ENCODE measurements at places on chromosomes 7 and 10.

DNA sequence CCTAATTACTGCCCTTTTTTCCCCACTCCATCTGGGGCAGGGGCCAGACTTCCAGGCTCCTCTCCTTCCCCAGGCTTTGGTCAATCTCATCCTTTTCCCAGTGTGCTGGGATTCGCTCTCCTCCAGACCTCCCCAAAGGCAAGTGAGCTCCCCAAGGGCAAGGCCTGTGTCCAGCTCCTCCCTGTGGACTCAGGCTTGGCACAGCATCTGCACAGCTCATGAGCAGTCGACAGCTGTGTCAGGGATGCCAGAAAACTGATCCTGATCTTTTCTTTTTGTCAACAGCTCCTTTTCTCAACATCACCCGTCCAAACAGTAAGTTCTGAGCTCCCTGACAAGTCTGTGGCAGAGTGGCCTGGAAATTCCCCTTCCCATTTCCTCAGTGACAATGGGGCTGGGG, 67.1 kb downstream of the C10orf120 start:
- DNase-seq = no peak

- no peak for DNase-seq
Observed at GRCh38 chr10:93628858-93629257, 16.5 kb downstream of the PDE6C start.

DNA sequence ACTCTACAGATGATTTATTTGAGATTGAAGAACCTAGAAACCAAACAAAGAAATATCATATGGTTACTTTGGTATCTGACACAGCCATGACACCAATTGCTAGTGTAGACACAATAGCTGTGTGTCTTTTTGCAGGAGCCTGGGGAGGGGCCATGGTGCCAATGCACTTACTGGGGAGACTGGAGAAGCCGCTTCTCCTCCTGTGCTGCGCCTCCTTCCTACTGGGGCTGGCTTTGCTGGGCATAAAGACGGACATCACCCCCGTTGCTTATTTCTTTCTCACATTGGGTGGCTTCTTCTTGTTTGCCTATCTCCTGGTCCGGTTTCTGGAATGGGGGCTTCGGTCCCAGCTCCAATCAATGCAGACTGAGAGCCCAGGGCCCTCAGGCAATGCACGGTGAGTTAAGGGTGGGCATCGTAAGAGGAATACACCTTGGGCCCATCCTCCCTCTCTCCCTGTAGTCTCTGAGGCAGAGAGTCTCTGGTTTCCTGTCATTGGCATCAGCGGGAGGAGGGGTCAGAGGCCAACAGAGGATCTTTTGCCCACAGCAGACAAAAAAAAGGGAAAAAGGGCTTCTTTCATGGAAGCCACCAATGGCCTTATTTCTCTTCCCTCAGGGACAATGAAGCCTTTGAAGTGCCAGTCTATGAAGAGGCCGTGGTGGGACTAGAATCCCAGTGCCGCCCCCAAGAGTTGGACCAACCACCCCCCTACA, 1.2 kb downstream of the TMEM139 start:
- no peak for DNase-seq

DNA sequence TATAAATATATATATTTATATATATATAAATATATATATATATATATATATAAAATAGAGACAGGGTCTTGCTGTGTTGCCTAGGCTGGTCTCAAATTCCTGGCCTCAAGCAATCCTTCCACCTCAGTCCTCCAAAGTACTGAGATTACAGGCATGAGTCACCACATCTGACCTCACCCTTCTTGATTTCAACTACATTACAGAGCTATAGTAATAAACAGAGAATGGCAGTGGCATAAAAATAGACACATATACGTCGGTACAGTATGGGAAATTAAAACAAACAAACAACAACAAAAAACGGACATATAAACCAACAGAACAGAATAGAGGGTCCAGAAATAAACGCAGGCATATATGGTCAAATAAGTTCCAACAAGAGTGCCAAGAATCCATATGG, 77.6 kb upstream of the PPP1R3A start:
- DNase-seq = no peak

DNA sequence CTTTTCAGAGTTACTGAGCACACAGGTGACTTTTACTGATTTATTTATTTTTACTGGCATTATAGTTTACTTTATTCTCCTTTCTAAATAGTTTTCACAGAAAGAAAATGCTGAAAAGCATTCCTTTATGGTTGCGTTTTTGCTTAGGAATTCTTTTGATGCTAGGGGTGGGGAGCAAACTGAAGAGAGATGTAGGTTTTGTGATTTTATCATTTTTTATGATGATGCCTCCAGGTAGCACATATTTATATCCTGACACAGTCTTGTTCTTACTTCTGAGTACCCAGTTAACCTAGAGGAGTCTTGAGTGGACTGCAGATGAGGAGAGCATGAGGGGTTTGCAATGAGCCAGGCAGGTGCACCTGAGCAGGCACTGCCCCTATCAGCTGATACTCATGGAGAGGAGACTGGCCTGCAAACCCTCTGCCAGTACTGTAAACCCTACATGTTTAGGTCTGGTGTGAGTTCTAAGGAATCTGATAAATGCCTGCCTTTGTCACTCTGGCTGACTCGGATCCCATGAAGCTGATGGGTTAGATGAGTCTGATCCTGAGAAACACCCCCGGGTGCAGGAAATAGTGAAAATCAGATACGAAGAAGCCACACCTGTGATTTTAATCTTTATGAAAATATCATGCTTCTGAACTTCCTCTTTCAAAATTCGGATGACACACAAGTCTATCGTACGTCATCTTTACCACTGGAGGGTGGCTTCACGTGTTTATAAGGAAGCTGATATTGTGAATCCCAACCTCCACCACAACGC, 302.9 kb downstream of the WDR37 start:
- no peak for DNase-seq

DNA sequence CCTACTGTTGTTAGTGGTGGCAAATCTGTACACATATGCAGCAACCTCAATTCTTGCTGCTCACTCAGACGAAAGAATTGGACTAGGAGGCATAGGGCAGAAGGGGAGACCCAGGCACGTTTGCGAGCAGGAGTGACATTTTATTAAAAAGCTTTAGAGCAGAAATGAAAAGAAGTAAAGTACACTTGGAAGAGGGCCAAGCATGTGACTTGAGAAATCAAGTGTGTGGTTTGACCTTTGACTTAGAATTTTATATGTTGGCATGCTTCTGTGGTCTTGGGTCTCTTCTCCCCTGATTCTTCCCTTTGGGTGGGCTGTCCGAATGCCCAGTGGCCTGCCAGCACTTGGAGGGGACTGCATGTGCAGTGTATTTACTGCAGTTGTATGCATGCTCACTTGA, 205.5 kb upstream of the SEMA3D start:
- DNase-seq = no peak
